Kidney capillary endothelial cell (primary cell): ENCODE measurements at places on chromosomes 11 and 22.

DNA sequence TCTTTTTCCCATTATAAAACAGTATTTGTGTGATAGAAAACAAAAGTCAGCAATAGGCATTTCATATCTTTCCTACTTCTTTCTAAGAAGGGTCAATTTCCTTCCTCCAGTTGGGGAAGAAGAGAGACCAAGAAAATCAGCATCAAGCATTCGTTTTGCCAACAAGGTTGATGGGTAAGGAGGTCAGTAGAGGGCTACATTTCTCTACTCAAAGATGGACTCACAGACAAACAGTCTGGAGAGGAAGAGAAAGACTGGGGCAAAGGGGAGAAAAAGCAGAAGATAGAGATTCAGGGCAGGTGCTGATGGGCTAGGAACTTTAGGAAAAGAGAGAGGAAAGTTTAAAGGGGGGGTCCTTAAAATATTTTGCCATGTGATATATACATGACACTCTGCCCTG, 8.6 kb upstream of the MTNR1B start:
- no peak for DNase-seq

GRCh38 chr11:12079726-12080556, 30.4 kb upstream of the MICAL2 start:
- DNase-seq = peak; percentile 96

DNA sequence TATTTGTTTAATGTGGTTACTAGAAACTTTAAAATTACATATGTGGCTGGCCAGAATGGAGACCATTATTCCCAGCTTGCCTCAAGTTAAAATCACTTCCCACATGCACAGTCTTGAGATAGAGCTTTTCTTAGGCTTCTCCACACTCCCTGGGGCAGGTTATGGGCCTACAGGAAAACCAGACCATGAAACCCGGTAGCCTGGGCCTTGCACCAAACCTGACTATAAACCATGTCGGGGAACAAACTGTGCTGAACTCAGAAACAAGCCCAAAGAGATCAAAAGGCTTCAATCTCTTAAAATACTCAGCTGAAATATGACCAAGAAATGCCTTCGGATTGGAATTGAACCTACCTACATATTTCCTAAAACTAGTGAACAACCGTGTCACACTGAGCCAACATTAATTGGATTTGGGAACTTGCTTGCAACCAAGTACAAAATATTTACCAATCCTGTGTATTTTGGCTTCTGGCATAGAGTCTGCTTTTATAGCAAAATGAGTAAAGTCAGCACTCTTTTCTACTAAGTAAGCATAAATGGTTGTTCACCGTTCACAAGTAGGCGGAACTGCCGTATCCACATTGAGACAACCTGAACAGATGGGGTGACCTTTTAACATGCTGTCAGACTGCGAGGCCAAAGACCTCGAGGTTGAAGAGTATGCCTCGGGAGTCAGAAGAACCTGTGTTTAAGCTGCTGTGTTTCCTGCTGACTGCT, 199.5 kb downstream of the FAM76B start:
- no peak for DNase-seq

- peak; percentile 9 for DNase-seq
Observed at GRCh38 chr11:32386770-32387377, 48.5 kb downstream of the WT1 start.

- DNase-seq = no peak
Observed at GRCh38 chr22:25824828-25825423, 82.9 kb downstream of the MYO18B start.

DNA sequence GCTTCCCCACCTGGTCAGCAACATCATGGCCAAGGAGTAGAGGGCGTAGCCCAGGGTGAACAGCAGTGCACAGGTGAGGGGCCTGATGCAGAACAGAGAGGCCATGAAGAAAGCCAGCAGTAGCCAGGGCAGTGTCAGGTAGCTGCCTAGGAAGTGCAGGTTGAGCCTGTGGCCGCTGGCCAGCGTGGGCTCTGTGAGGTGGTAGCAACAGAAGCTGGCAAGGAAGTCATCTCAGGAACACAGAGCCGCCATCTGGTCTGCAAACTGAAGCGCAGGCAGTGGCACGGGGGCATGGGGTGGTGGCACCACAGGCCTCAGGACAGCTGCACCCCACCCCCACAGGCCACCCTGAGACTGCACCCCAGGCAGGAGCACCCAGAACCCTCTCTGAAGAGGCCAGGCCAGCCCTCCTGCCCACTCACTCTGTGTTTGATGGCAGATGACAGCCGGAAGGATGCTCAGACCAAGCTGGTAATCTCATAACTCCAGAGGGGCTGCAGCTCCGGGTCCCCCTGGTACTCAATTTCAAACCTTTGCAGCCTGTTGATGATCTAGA, 95.3 kb downstream of the MED15 start:
- no peak for DNase-seq

DNA sequence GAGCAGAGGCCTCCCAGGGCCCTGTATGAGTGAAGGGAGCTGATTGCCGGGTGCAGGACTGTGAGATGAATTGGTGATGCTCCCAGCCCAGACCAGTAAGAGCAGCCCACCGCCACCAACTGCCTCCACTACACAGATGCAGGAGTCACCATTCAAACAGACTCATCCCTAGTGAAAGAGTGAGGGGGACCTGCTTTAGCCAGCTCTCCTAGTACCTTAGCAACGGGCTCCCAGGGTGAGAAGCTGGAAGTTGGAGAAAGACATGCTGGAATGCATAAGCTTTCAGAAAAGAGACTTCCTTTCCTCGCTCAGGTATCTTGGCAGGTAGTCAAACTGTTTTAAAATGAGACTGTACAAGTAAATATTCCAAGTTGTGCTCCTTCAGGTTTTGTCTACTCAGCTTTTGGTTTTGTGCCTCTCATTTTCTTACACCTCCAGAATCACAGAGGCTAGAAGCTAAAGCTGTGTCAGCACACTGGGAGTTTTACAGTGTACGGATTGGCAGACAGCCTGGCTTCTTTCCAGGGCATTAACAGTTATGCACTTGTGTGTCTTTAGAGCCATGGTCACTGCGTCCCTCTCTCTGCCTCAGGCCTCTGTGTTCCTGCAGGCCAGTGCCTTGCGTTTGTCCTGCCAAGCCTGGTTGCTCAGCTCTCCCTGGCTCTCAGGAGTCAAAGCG, 146.2 kb downstream of the ATXN10 start:
- no peak for DNase-seq

GRCh38 chr22:37065180-37065579, 13.6 kb downstream of the KCTD17 start:
- DNase-seq = no peak

DNA sequence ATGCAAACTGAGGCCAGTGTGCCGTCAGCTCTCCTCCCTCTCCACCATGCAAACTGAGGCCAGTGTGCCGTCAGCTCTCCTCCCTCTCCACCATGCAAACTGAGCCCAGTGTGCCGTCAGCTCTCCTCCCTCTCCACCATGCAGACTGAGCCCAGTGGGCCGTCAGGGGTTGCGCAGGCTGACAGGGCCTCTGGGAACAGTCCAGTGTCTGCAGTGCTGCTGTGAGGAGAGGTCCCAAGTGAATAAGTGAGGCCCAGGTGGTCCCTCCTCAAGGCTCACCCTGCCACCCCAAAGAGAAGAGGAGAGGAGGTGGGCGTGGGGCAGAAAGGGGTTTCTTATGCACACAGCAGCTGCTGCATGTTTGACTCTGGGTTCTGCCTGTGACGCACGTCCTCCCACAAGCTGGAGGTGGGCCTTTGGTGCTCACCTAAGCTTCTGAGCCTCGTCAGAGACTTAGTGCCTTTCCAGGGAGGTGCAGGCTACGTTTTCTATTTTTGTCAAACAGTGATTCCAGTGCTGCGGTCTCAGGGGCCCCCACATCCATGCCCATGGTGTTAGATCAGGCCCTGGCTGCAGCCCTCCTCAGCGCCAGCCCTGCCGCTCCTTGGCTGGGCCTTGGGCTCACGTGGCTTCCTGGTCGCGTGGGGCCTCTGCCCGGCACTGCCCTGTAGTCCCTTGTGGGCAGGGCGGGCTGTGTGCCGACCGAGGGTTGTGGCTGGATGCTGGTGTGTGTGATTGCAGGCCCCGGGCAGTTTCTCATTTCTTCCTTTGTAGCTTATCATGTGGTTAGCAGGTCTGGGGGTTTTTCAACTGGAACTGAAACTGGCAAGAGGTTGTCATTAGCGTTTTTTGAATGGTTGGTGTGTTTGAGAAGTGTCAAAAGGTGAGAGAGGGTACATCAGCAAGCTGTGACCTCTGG, 7.1 kb downstream of the TPCN2 start:
- no peak for DNase-seq

- DNase-seq = no peak
Observed at GRCh38 chr22:20483771-20484170, 11.8 kb downstream of the KLHL22 start.

GRCh38 chr11:17571431-17572358, 24.6 kb downstream of the OTOG start:
- no peak for DNase-seq

DNA sequence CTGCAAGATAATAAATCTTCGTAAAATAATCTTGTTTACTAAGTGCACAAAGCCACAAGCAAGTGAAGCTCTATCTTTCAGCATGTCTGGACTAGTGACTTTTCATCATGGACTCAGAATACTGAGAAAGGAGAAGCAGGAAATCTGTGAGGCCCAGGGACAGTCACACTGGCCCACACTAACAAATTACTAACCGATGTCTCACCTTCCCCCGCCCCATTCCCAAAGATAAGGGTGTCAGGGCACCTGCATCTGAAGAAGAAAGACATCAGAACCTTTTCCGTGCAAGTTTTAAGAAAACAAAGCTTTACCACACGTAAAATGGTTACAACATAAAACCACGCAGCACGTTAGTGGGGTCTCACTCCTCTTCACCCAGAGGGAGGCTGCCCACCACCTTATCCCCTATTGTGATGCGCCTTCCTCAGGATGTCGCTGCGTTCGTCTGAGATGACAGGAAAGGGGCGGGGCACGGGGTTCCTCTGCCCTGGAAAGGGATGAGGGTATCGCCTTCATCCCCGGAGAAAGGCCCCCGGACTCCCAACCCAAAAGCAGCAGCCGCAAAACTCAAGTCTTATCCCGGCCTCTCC, 616 bp downstream of the BTBD10 start:
- DNase-seq = peak; percentile 74

GRCh38 chr11:62671236-62671607, 251 bp upstream of the UQCC3 start:
- no peak for DNase-seq

- no peak for DNase-seq
Observed at GRCh38 chr11:65301491-65302329, 13.0 kb upstream of the CDC42EP2 start.

- no peak for DNase-seq
Observed at GRCh38 chr11:75537740-75538139, 12.0 kb upstream of the GDPD5 start.

GRCh38 chr11:12177739-12178338, 67.4 kb downstream of the MICAL2 start:
- no peak for DNase-seq

DNA sequence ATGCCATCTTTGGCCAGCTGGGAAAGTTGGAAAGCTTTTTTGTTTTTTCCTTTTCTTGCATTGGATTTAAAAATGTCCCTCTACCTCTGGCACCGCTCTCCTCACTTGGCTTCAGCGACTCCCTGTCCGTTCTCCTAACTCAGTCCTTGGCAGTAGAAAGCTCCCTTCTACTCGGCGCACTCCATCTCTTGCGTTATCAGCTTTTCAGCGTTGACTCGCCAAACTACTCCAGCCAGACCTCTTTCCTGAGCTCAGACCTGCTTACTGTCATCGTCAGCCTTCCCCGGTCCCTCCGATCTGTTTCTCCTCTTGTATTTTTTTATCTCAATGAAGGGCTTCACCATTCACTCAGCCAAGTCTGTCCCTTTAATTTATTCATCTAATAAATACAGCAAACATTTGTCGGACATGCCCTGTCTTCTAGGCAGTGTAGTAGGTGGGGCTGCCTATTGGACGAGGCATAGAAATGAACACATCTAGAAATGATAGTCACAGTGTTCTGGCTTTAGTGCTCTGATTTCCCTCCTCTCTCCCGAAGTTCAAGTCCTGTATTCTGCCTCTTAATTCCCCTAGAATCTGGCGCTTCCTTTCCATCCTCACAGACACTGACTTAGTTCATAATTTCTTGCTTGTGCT, 839 bp downstream of the CEP164 start:
- peak; percentile 30 for DNase-seq

- DNase-seq = no peak
Observed at GRCh38 chr11:109416601-109417000, 5.4 kb upstream of the C11orf87 start.

GRCh38 chr11:77406396-77406795, 67.5 kb downstream of the PAK1 start:
- DNase-seq = no peak

DNA sequence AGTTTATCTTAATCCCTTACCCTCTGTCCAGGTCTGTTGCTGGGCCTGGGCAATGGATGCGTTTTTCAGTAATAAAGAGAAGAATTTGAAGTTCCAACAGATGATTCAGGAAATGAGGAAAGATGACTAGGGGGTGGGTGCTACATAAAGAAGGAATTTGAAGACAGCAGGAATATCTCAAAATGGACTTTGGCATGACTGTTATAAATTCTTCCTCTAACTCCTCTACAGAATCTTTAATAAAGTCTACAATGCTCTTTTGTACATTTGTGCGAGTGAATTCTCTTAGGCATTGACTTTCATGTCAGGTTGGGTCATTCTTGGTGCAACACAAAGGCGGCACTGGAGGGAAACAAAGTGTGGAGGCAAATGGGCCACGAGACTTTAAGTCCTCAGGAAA, 35.1 kb upstream of the PRSS23 start:
- DNase-seq = no peak

DNA sequence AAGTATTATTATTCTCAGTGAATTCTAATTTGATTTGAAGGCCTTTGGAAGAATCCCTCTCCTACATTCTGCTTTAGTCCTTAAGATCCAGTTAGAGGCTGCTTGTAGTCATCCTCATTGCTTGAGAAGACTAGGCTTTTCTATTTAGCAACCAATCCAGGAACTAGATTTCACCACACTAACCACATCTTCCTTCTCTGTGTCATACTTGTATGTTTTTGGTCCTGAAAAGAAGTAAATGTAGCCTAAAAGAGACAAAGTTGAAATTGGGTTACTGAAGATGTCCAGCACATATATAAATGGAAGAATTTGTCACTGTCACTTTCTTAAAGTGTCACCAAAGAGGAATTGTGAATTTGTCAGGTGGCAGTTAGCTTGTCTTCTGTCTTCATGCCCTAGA, 46.6 kb upstream of the MMP7 start:
- no peak for DNase-seq

- DNase-seq = no peak
Observed at GRCh38 chr11:14317659-14318325, 41.2 kb downstream of the RRAS2 start.

GRCh38 chr22:25081409-25081824, 118.2 kb upstream of the CRYBB3 start:
- no peak for DNase-seq
